Endothelial cell of umbilical vein (primary cell): ENCODE measurements at places on chromosomes 7 and 10. TPM values are rescaled to one million over a fixed set of nuclear protein-coding genes. Genes with fewer than 3 reads are reported as not detected.

- H3K4me3 ChIP-seq, result no peak overlapping the region
- no peaks in the 10 kb centered on the region for H3K27me3 ChIP-seq
- DNase-seq, result no peak
- no peaks in the 10 kb centered on the region for H3K4me1 ChIP-seq
- H3K27ac ChIP-seq, result no peak overlapping the region
- H3K36me3 ChIP-seq, result no peaks in the 10 kb centered on the region
These were observed 39.3 kb downstream of the TMEM270 start for GRCh38 chr7:73900286-73900685.

The GDF10 gene
- total RNA-seq, result not detected in 2 replicates

The ASB4 gene
- not detected in 2 replicates for total RNA-seq

- H3K27ac ChIP-seq, result no peak overlapping the region
- no peak overlapping the region for H3K4me3 ChIP-seq
- DNase-seq, result no peak
- no peaks in the 10 kb centered on the region for H3K36me3 ChIP-seq
These were observed 115.2 kb upstream of the MDFIC start for GRCh38 chr7:114806590-114807162.

The TMEM273 gene
- total RNA-seq, result 2.1 and 3.7 TPM in 2 replicates

The NEUROG3 gene
- total RNA-seq, result not detected in 2 replicates

DNA sequence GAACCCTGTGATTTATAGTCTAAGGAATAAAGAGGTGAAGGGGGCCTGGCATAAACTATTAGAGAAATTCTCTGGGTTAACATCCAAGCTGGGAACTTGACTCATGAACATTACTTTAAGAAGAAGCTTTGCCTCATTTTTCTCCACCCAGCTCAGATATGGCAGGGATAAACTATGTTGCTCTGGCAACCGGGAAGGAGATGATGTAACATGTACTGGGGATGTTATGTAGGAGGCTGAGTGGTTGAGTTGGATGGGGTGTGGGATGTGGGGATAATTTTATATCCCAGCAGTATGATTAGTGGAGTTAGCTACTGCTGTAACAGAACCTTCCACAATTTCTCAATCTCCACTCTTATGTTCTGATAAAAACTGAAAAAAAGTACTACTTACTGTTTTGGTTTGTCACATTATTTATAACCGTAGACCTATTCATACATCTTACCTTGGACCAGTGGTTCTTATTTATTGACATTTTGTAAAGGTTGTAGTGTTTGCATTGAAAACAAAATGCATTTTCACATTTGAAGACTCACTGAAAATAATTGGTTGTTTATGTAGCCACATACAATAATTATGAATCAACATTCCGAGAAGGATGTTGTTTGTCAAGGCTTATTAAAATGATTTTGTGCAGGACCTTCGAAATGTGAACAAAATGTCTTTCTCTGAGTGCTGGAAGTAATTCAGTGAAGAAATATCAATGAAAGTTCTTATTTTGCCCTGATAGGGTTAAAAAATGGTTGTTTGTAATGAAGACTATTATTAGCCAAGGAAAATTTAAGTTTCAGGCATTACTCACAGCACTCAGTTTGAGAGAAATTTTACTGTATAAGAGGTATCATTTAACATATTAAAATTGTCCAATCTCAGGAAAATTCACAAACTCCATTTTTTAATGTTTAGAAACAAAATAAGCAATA, 1.3 kb downstream of the OR2F2 start:
- H3K27ac ChIP-seq, result no peak overlapping the region
- H3K27me3 ChIP-seq, result no peaks in the 10 kb centered on the region
- H3K36me3 ChIP-seq, result no peaks in the 10 kb centered on the region
- no peak for DNase-seq
- no peaks in the 10 kb centered on the region for H3K4me1 ChIP-seq

GRCh38 chr10:34119456-34119855, 695.6 kb downstream of the PARD3 start:
- no peak for DNase-seq
- no peak overlapping the region for H3K27ac ChIP-seq
- peaks cover 26% of the 10 kb centered on the region for H3K4me1 ChIP-seq
- H3K4me3 ChIP-seq, result no peak overlapping the region
- H3K36me3 ChIP-seq, result no peaks in the 10 kb centered on the region

GRCh38 chr10:77410523-77410922, 227.1 kb downstream of the KCNMA1 start:
- no peak for DNase-seq
- no peak overlapping the region for H3K4me3 ChIP-seq
- H3K27ac ChIP-seq, result no peak overlapping the region
- H3K27me3 ChIP-seq, result no peaks in the 10 kb centered on the region
- peaks cover 4% of the 10 kb centered on the region for H3K4me1 ChIP-seq
- no peaks in the 10 kb centered on the region for H3K36me3 ChIP-seq

GRCh38 chr10:102175415-102175814, 23.2 kb downstream of the NOLC1 start:
- H3K4me1 ChIP-seq, result no peaks in the 10 kb centered on the region
- peaks cover 9% of the 10 kb centered on the region for H3K27me3 ChIP-seq
- no peak overlapping the region for H3K27ac ChIP-seq
- DNase-seq, result no peak
- no peaks in the 10 kb centered on the region for H3K36me3 ChIP-seq
- no peak overlapping the region for H3K4me3 ChIP-seq

DNA sequence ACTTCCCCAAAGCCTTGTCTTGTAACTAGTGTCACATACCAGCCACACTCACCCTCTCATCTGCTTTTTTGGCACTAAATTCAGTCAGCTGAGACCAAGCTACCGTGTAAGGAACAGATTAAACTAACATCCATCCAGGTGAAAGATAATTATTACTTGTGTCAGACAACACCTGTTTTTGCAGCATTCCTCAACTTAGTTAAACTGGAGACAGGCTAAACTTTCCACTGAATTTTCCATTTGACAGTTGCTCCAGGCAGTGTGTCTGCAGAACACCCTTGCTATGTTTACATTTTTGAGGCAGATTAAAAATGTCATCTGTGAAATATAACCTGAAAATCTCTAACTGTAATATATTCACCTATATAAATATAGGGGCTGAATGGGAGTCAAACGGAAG, 73.6 kb downstream of the CYP26A1 start:
- H3K27ac ChIP-seq, result no peak overlapping the region
- H3K36me3 ChIP-seq, result no peaks in the 10 kb centered on the region
- no peak for DNase-seq
- H3K4me3 ChIP-seq, result no peak overlapping the region
- no peaks in the 10 kb centered on the region for H3K4me1 ChIP-seq
- H3K27me3 ChIP-seq, result peaks cover 5% of the 10 kb centered on the region

GRCh38 chr10:23156447-23157150, 35.5 kb upstream of the PTF1A start:
- H3K4me1 ChIP-seq, result peaks cover 3% of the 10 kb centered on the region
- H3K4me3 ChIP-seq, result no peak overlapping the region
- no peak overlapping the region for H3K27ac ChIP-seq
- no peaks in the 10 kb centered on the region for H3K36me3 ChIP-seq
- DNase-seq, result no peak

The NET1 gene
- total RNA-seq, result 40.2 and 46.3 TPM in 2 replicates

DNA sequence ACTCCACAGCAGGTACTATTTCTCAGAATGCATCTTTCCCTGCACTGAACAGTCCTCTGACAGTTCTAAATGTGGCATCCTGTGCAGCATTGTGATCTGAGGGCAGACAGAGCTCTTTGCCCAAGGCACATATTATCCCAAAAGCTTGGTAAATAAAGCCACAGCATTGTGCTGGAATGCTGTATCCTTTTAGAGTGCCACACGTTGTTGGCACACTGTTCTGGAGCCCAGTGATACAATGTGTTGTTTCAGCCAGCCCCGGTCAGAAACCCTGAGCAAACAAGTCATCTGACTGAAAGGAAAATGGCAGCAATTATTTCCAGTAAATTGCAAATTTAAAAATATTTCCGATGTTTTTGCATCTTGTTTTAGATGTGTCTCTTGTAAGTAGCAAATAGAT, 45.4 kb downstream of the NAMPT start:
- DNase-seq, result no peak
- no peaks in the 10 kb centered on the region for H3K4me1 ChIP-seq
- no peak overlapping the region for H3K27ac ChIP-seq
- no peaks in the 10 kb centered on the region for H3K36me3 ChIP-seq

- H3K27me3 ChIP-seq, result no peaks in the 10 kb centered on the region
- no peak overlapping the region for H3K27ac ChIP-seq
- H3K4me3 ChIP-seq, result no peak overlapping the region
- no peak for DNase-seq
- no peaks in the 10 kb centered on the region for H3K36me3 ChIP-seq
These were observed 111.1 kb downstream of the ADAM12 start for GRCh38 chr10:126277181-126277580.

- no peaks in the 10 kb centered on the region for H3K36me3 ChIP-seq
- H3K4me1 ChIP-seq, result no peaks in the 10 kb centered on the region
- H3K27ac ChIP-seq, result no peak overlapping the region
- H3K4me3 ChIP-seq, result no peak overlapping the region
These were observed 100.4 kb upstream of the SEMA3D start for GRCh38 chr7:85287106-85287825.

- H3K4me3 ChIP-seq, result no peak overlapping the region
- no peak for DNase-seq
- no peaks in the 10 kb centered on the region for H3K36me3 ChIP-seq
- no peaks in the 10 kb centered on the region for H3K27me3 ChIP-seq
- H3K27ac ChIP-seq, result no peak overlapping the region
These were observed 104.2 kb downstream of the SFMBT2 start for GRCh38 chr10:7306616-7307015.
